ENCODE measurements at places on chromosomes 4 and X. TPM values are rescaled to one million over a fixed set of nuclear protein-coding genes. Genes with fewer than 3 reads are reported as not detected.

The UGT2A1 gene
- not detected for total RNA-seq

The EIF2S3 gene
- total RNA-seq, result 201 TPM

The PTCHD1 gene
- 0.08 TPM for total RNA-seq

The KCND1 gene
- 2.4 TPM for total RNA-seq

The SETD7 gene
- total RNA-seq, result 40.0 TPM

The PRR32 gene
- not detected for total RNA-seq

The MSL3 gene
- total RNA-seq, result 25.0 TPM

The ATOH1 gene
- total RNA-seq, result not detected
